ENCODE measurements at places on chromosomes 1 and 21.

DNA sequence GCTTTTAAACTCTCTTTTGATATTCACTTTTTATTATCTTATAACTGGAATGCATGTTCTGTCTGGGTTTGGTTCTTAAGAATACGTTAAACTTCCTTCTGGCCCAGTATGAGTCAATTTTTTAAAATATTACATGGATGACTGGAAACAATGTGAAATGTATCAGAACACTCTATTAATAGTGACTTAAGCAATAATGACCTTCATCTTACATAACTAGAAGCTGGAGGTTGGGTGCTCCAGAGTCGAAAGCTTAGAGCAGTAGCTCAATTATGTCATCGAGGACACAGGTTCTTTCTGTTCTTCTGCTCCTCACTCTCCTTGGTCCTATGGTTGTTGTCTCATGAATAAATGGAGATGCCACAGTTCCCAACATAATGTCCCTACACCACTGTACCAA is 91.6 kb upstream of the FOXD3 start:
- DNase-seq = no peak

GRCh38 chr1:184030433-184031091 is 7.0 kb downstream of the COLGALT2 start:
- no peak for DNase-seq

- DNase-seq = no peak
These were observed 1301.4 kb downstream of the PLA2G4A start for GRCh38 chr1:188129856-188130838.

GRCh38 chr1:169161496-169162194 is 55.2 kb downstream of the ATP1B1 start:
- DNase-seq = no peak

GRCh38 chr1:44676484-44677200 is 2.1 kb downstream of the ARMH1 start:
- DNase-seq = no peak

DNA sequence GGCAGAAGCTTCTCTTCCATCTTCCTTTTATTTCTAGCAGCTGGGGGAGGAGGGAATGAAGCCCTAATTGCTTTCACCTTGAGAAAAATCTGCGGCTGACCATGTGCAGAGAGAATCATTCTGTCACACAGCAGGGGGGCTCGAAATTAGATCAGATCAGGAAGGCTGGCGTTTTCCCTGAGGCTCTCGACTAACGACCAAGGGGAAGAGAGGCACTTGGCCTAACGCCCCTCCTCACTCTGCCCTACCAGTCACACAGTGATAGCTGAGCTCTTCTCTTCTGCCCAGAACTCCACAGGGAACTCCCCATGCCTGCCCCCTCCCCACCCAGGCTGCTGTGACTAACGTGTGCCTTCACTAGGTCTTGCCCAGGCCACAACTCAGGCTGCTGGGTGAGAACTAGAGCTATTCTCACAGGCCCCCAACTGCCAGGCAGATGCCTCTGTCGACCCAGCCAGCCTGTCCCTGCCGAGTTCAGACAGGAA is 26.5 kb upstream of the KHDRBS1 start:
- DNase-seq = peak; percentile 15

DNA sequence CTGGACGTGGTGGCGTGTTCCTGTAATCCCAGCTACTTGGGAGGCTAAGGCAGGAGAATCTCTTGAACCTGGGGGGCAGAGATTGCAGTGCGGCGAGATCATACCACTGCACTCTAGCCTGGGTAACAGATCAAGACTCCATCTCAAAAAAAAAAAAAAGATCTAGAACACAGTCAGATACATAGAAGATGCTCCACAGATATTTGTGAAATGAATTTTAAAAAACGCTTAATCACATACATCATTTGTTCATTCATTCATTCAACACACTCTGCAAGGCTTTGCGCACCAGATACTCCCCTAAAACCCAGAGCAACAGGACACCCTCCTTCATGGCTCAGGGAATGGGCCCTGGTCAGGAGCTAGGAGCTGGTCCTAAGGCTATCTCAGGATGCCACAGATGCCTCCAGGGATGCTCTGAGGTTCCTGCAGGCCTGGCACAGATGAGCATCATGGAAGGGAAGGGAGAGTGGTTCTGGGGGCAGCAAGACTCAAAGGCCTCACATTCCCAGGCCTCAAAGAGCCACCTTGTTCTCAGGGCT is 6.4 kb downstream of the HSPG2 start:
- no peak for DNase-seq
